ENCODE measurements at places on chromosomes 1 and 21. TPM values are rescaled to one million over a fixed set of nuclear protein-coding genes. Genes with fewer than 3 reads are reported as not detected.
A peak's percentile ranks its signal among the peaks of the same experiment; 100 is the strongest.

DNA sequence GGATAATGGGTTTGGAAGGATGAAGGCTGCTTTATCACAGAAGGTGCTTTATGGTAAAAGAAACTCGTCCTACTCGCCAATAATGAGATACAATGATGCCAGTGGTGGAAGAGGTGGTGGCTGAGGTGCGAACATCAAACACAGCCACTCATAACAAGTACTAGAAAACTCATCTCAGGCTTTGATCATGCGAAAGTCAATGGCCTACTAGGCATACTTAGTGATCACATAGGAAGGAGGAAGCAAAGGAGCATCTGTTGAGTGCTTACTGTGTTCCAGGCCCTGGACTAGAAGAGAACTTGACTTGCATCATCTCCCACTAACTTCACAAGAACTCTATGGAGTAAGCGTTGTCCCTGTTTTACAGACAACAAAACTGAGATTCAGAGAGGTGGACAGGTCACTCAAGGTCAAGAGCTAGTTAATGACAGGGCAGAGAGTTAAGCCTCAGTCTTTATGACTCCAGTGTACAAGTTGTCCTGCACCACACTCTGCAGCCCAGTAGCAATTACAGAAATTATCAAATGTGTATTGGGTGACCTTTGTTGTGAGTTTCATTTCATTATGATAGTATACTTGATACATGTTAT lies 33.6 kb downstream of the RUNX1 start:
- H3K4me3 ChIP-seq: no peak overlapping the region
- no peaks in the 10 kb centered on the region for H3K4me1 ChIP-seq
- H3K36me3 ChIP-seq: no peaks in the 10 kb centered on the region
- H3K27me3 ChIP-seq: peaks cover 3% of the 10 kb centered on the region
- no peak overlapping the region for H3K27ac ChIP-seq

DNA sequence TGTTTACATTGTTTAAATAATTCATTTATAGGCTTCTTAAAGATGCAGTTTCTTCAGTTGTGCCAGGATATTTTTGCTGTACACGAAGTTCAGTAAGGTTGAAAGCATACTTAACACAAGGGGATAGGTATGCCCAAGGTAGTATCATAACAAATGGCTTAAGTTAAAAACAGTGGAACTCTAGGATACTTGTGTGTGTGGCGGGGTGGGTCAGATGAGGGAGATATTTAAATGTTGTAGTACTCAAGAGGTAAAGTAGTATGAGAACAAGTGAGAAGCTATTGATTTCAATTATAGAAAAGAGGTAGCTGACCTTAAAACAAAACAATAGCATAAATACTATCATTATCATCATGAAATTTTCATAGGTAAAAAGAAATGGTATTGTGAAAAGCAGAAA lies 6.2 kb downstream of the LRRC7 start:
- peaks cover 6% of the 10 kb centered on the region for H3K4me1 ChIP-seq
- H3K36me3 ChIP-seq: no peaks in the 10 kb centered on the region
- peaks cover 15% of the 10 kb centered on the region for H3K27me3 ChIP-seq
- H3K4me3 ChIP-seq: no peak overlapping the region

DNA sequence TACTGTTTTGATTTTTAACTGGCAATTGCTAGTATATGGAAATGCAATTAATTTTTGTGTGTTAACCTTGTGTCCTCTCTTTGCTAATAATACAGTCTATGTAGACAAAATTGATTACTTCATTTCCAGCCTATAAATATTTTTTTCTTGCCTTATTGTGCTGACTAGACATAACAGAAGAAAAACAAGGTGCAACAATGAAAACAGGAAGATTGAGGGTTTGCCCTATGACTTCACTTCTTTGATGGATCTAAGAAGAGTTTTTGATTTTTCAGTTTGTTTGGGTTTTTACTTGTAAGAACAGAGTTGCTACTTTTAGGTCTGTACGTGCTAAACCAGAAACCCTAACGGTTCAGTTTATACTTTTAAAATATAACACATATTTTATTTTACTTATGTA lies 8.5 kb upstream of the CNIH4 start:
- no peak overlapping the region for H3K27ac ChIP-seq
- no peak for DNase-seq
- no peaks in the 10 kb centered on the region for H3K27me3 ChIP-seq
- H3K4me3 ChIP-seq: no peak overlapping the region
- H3K36me3 ChIP-seq: no peaks in the 10 kb centered on the region
- no peaks in the 10 kb centered on the region for H3K4me1 ChIP-seq

DNA sequence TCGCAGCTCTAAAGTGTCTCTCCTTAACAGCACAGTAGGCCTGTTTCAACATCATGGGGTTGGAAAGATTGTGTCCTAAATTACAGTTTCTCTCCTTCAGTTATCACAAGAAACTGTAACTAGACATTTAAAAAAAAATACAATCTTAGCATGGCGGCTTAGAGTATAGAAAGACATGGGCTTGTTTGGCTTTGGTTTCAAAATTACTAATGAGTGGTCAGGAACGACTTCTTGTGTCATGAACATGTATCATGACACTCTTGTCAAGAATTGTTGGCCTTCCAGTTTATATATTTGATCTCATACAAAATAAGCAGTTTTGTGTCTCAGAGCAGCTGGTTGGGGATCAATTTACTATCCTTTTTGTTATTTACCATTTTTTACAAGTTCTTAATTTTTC lies 2.1 kb downstream of the GJA8 start:
- H3K4me1 ChIP-seq: no peaks in the 10 kb centered on the region
- H3K36me3 ChIP-seq: no peaks in the 10 kb centered on the region
- H3K27ac ChIP-seq: no peak overlapping the region
- no peak overlapping the region for H3K4me3 ChIP-seq
- H3K27me3 ChIP-seq: peaks cover 7% of the 10 kb centered on the region

CELA2B gene
- 2.7 TPM for total RNA-seq

GRCh38 chr1:241266121-241266520 lies 90.9 kb downstream of the RGS7 start:
- no peaks in the 10 kb centered on the region for H3K4me1 ChIP-seq
- H3K36me3 ChIP-seq: no peaks in the 10 kb centered on the region
- H3K4me3 ChIP-seq: no peak overlapping the region
- H3K27ac ChIP-seq: no peak overlapping the region

HUNK gene
- total RNA-seq: 4.8 TPM

MFAP2 gene
- 89.3 TPM for total RNA-seq

PDE4B gene
- total RNA-seq: 17.5 TPM

DNA sequence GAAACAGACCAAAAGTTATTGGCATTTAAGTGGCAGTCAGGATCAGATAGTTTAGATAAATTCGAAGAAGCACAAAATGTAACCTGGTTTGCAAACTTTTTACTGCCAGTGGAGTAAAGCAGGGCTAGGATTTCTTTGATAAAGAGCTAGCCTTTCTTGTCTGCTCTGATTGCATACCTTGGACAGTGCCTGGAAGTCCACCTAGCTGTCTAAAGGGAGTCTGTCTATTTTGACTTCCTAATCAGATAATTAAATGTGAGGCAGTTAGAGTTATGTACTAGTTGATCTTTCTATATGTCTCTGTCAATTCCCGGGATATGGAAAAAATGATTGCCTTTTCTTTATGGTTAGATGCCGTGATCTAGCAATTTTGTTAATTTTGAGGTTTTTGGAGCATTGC lies 4.1 kb downstream of the GPSM2 start:
- no peak overlapping the region for H3K27ac ChIP-seq
- no peaks in the 10 kb centered on the region for H3K27me3 ChIP-seq
- peaks cover 2% of the 10 kb centered on the region for H3K36me3 ChIP-seq
- H3K4me3 ChIP-seq: no peak overlapping the region
- peaks cover 6% of the 10 kb centered on the region for H3K4me1 ChIP-seq
- DNase-seq: no peak

SYDE2 gene
- total RNA-seq: 8.3 TPM

- no peak overlapping the region for H3K4me3 ChIP-seq
- peaks cover 17% of the 10 kb centered on the region for H3K4me1 ChIP-seq
- H3K36me3 ChIP-seq: no peaks in the 10 kb centered on the region
Measured at GRCh38 chr1:156150333-156151011, 2.9 kb upstream of the SEMA4A start.

DNA sequence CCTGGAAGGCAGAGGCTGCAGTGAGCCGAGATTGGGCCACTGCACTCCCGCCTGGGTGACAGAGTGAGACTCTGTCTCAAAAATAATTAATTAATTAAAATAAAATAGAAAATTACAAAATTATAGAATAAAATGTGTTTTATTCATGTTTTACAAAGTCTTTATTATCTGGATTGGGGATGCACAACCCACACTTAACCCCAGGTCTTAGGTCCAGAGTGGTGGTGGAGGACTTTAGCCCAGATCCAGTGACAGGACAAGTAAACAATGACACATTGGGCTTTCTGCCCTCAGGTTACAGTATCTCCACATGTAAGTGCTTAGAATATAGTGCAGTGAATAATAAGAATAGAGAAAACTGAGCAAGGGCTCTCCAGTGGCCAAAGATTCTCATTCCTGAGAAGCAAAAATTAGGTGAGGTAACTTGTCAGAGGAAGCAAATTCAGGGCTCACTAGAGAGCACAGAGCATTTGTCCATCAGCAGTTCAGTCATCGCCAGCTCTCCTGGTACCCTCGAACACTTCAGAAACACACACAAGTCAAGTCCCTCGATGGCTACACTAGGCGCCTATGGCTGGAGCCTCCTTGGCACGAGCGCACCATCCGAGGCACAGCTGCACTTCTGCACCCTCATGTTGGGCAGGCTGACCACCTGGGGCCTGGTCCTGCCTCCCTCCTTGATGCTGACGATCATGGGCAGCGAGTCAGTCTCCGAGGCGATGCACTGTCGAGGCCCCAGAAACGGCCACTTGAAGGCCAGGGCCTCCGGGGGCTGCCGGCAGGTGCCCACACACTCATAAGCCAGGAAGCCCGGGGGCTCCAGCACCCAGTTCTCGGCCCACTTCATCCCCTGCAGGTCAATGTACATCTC lies 2.6 kb downstream of the LEFTY1 start:
- H3K36me3 ChIP-seq: no peaks in the 10 kb centered on the region
- H3K4me3 ChIP-seq: no peak overlapping the region
- DNase-seq: no peak
- H3K4me1 ChIP-seq: peaks cover 28% of the 10 kb centered on the region

GRCh38 chr1:223202376-223203033 lies 59.5 kb upstream of the TLR5 start:
- H3K27me3 ChIP-seq: no peaks in the 10 kb centered on the region
- H3K4me1 ChIP-seq: peaks cover 8% of the 10 kb centered on the region
- H3K36me3 ChIP-seq: no peaks in the 10 kb centered on the region
- no peak for DNase-seq

DNA sequence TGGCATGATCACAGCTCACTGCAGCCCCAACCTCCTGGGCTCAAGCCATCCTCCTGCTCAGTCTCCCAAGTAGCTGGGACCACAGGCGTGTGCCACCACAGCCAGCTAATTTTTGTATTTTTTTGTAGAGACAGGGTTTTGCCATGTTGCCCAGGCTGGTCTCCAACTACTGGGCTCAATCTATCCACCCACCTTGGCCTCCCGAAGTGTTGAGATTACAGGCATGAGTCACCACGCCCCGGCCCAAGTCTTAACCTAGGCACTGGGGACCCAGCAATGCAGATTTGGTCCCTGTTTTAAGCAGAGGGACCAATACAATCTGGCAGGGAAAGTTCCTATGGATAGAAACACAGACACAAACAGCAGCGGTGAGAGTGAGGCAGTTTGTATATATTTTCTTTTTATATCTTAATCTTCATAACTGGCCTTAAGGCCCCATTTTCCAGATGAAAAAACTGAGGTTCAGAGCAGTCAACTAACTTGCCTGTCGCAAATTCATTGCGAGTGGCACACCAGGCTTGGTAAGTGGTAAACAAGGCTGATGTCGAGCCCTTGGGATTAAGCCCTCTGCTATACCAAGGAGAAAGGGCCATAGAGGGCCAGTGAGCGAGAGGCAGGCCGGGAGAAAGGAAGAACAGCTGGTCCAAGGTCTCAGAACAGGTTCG lies 77.8 kb upstream of the TINAGL1 start:
- no peaks in the 10 kb centered on the region for H3K36me3 ChIP-seq
- no peak overlapping the region for H3K27ac ChIP-seq
- H3K27me3 ChIP-seq: peaks cover 4% of the 10 kb centered on the region
- no peak for DNase-seq
- no peak overlapping the region for H3K4me3 ChIP-seq
- H3K4me1 ChIP-seq: no peaks in the 10 kb centered on the region

DNA sequence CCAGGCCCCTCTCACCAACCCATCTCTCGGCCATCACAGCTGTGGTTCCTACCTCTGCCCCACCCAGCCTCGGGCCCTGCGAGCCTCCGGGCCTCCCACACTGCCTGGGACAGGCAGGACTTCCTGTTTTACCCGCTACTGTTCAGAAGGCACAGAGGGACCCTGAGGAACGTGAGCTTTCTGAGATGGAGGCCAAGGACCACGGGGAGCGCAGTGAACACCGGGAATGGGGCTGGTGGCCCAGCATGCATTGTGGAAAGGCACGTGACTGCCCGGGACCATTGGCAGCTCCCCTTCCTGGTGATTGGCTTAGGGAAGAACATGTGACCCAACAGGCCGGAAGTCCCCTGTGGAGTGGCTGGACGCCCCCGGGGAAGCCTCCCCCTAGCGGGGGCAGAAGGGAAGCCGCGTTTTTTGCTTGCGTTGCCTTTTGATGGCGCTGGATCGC lies 7.0 kb downstream of the S100B start:
- no peak for DNase-seq
- no peak overlapping the region for H3K4me3 ChIP-seq
- H3K4me1 ChIP-seq: peaks cover 20% of the 10 kb centered on the region
- no peaks in the 10 kb centered on the region for H3K27me3 ChIP-seq
- no peaks in the 10 kb centered on the region for H3K36me3 ChIP-seq

TNFRSF8 gene
- total RNA-seq: 0.22 TPM

HES3 gene
- not detected for total RNA-seq

GRCh38 chr1:94259635-94260289 lies 22.4 kb upstream of the ARHGAP29 start:
- no peak for DNase-seq
- H3K4me3 ChIP-seq: no peak overlapping the region
- peaks cover 7% of the 10 kb centered on the region for H3K4me1 ChIP-seq
- H3K36me3 ChIP-seq: no peaks in the 10 kb centered on the region
- H3K27ac ChIP-seq: no peak overlapping the region
- H3K27me3 ChIP-seq: no peaks in the 10 kb centered on the region

GRCh38 chr1:232335741-232336293 lies 294.1 kb downstream of the SIPA1L2 start:
- H3K4me1 ChIP-seq: peaks cover 21% of the 10 kb centered on the region
- peak; percentile 78 for DNase-seq
- peak overlapping the region; percentile 83 for H3K27ac ChIP-seq
- H3K36me3 ChIP-seq: no peaks in the 10 kb centered on the region
- H3K4me3 ChIP-seq: no peak overlapping the region

DNA sequence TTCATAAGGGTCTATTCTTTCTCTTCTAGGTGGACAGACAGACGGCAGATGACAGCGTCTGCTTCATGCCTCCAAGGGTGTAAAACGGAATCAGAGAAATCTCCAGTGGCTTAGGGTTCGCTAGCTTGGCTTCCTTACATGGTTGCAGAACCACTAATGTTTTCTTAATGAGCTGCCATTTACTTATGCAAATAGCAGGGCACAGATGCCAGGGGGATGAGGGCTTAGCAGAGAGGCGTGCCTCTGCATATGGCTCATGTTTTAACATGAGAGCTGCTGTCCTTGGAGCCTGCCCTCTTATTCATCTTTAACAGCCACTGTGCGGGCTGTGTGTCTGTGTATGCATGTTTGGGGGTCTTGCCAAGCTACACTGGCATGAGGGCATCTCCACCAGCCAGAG lies 119.6 kb downstream of the IER5 start:
- no peak overlapping the region for H3K4me3 ChIP-seq
- no peak overlapping the region for H3K27ac ChIP-seq
- DNase-seq: no peak
- peaks cover 3% of the 10 kb centered on the region for H3K4me1 ChIP-seq

GRCh38 chr1:226942392-226942791 lies 2.3 kb downstream of the COQ8A start:
- H3K4me1 ChIP-seq: peaks cover 46% of the 10 kb centered on the region
- DNase-seq: no peak
- no peak overlapping the region for H3K4me3 ChIP-seq
- H3K36me3 ChIP-seq: no peaks in the 10 kb centered on the region

ADAMTS5 gene
- 13.0 TPM for total RNA-seq

- H3K27ac ChIP-seq: no peak overlapping the region
- DNase-seq: no peak
- peaks cover 2% of the 10 kb centered on the region for H3K4me1 ChIP-seq
Measured at GRCh38 chr1:22089787-22090186, 37.3 kb downstream of the CDC42 start.

All from muscle of leg (tissue), 16 donors.